ENCODE measurements at places on chromosomes 7 and 10.

GRCh38 chr10:95319239-95319638 is 28.4 kb upstream of the PDLIM1 start:
- DNase-seq: no peak

DNA sequence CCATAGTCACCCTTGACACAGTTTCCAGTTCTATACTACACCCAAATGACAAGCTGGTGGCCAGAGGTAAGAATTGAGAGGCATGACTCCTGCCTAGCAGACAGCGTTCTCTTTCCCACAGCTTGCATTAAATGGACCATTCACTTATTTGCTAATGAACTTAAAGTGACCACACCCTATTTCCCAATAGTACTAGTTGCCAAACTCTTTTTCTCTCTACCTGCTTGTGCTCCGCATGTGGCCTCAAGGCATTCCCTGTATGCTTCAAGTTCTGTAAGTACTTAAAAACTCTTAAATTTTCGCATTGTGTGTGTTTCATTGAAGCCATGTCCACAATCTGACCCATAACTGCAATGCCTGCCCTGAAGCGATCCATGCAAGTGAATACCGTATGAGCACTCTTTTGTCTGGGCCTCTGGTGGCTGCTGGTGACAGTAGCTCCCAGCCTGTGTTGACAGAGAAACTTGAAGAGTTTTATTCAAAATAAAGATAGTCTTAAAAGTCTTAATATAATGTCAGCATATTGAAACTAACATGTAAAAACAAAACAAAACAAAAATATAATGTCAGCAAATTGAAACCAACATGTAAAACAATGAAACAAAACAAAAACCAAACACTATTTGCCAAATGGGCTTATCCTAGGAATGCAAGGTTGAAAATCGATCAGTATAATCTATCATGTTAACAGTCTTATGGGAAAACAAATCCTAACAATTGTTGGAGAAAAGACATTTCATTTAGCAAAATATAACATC is 73.6 kb downstream of the CCSER2 start:
- DNase-seq: no peak

DNA sequence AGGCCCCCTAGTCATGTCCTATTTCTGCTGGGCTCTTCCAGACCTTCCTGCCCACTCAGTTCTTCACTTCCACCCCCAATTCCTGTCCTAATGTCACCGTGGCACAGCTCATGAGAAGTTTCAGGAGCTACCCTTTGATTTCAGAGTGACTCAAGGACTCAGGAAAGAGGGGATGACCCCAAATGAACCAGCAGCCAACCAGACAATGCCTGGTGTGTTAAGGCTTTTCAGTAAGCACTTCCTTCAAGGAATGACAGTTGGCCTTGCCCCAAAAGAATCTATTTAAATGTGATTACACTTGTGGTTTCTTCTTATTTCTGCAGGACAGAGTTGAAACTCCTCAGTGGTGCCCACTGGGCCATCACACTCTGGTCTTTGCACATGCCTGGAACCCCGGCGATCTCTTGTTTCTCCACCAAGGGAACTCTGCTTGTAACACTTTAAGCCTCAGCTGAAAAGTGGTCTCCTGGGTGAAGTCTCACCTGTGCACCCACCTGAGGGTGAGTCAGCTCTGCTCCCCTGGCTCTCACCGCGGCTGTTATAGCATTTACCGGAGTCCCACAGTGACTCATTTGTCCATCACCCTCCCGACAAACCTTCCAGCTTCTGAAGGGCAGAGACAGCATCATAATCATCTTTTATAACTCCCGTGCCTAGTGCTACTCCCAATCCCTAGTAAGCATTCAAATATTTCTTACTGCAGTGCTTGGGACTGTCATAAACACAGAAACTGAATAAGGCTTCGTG is 123.0 kb upstream of the SVIL start:
- DNase-seq: no peak

GRCh38 chr7:13910805-13911551 is 78.5 kb downstream of the ETV1 start:
- DNase-seq: no peak

GRCh38 chr7:138460176-138460648 is at the start of gene TRIM24:
TRIM24 (plus strand) TSS chr7:138460259; CDS start chr7:138460549, 290 bp downstream.
- peak; percentile 86 for DNase-seq

- DNase-seq: no peak
Measured at GRCh38 chr10:43074409-43074808, 2.5 kb upstream of the RET start.

DNA sequence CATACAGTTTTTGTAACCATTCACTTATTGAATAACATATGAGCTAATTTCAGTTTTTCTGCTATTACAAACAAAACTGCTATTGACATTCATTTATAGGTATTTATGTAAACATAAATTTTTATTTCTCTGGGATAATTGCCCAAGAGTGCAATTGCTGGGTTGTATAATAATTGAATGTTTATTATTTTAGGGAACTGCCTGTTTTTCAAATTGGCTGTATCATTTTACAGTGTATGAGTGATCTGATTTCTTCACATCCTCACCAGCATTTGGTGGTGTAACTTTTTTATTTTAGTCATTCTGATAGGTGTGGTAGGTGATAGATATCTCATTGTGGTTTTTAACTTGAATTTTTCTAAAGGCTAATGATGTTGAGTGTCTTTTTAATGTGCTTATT is 26.4 kb downstream of the KIF11 start:
- no peak for DNase-seq

DNA sequence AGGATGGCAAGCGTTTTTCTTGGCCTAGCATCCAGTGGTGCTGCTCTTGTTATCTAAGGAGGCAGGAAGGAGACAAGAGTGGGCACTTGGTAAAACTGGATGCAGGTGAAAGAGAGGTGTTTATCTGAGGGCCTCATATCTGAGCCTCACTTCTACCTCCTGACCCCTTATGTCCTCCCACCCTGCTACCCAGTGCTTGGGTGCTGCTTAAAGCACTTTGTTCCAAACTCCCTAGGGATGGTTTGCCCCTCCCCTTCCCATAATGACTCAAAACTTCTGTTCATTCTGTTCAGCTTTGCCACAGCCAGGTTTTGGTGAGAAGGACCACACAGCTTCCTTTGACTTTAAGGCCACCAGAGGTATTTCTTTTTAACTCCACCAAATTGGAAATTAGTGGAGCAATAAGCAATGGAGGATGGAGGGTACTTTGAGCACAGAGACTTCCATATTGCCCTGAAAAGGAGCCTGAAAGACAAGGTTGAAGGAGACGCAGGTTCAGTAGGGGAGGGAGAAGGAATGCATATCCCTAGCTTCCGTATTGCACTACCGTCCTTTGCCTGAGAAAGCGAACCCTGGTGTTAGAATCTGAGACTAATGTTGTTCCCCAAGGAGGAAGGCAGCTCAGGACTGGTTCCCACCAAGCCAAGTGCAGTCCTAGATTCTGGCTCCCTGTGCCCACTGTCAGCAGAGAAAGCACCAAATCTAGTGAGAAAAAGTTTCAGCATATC is 30.1 kb downstream of the ENTPD1 start:
- DNase-seq: no peak

DNA sequence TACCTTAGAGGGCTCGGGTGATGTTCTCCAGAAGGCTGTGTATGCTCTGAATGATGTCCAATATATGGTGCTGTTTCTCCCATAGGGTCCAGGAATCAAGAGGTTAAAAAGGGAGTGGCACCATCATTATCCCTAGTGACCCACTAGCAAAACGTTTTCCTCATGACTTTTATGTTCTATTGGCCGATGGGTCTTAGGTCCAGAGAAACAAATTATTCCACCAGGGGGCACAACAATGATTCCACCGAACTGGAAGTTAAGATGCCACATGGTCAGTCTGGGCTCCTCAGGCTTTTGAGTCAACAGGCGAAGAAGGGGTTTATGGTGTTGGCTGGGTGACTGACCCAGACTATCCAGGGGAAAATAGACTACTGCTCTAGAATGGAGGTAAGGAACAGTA is 256.1 kb downstream of the COBL start:
- no peak for DNase-seq

DNA sequence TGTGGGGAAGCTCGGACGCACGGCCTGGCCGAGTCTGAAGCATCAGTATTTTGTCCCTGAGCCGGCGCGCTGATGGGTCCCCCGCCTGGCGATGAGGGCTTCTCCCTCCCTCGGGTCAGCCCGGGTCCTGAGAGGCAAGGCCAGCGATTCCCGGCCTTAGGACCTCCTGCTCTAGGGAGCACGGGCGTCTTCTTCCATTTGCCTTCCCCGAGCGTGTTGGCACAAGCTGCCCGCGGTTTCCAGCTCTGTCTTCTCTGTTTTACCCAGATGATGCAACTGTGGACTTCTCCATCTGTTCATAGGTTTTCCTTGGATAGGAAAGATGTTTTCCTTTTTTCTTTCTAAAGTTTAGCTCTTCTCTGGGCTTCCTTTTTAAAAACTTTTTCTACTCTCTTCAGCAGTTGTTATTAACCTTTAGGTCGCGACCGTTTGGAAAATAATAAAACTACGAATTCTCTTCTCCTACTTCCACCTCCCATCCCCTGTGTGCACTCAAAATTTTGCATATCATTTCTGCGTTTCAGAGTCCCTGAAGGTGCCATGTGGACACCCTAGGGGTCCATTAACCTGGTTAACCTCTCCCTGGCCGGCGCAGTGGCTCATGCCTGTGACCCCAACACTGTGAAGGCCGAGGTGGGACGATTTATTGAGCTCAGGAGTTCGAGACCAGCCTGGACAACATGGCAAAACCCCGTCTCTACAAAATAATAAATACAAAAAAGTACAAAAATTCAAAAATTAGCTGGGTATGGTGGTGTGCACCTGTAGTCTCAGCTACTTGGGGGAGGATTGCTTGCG is 1.4 kb upstream of the SLC25A28 start:
- no peak for DNase-seq

GRCh38 chr7:39741942-39742623 is 118.7 kb downstream of the RALA start:
- DNase-seq: peak; percentile 41

DNA sequence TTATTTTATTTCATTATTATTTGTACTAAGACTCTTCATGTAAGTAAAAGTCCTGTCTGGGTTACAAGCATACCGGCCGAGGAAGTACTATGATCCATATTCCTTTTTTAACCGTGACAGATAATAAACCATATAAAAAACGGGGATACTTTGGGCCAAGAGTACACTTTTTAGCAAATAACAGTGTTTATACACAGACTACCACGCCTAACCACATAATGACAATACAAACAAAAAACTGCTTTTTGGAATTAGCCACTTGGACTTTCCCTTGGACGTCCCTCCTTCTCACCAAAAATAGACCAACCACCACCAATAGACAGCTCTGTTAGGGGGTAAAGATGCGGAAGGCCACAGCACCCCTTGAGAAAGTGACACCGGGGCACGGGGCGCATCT is 800 bp downstream of the MINDY3 start:
- no peak for DNase-seq

- DNase-seq: no peak
Measured at GRCh38 chr7:152588350-152588749, 87.6 kb downstream of the XRCC2 start.

GRCh38 chr7:122544463-122544862 is 154.5 kb downstream of the RNF133 start:
- DNase-seq: no peak

DNA sequence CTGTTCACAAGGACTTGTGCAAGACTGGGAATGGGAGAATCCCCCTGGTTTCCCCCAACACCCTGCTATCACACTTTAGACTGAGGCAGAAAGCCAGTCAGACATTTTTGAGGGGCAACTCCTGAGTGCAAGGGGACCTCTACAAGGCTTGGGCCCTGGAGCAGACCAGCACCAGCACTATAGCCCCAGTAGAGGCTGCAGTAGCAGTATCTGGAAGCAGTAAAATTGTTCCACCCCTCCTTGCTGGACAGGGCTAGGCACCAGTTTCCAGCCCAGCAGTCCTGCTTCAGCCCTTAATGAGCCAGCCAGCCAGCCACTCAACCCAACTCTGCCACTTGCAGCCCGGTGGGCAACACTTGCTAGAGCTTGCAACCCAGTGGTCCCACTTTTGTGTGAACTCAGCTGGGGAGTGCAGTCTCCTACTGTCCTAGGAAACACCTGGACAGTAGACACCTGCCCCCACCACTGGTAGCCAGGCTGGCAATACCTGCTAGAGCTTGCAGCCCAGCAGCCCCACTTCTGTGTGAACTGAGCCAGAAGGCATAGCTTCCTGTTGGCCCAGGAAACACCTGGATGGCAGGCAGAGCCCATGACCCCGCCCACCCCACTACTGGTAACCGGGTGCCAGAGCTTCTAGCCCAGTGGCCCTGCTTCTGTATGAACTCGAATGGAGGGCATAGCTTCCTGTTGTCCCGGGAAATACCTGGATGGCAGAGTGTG is 65.0 kb downstream of the FBXL13 start:
- no peak for DNase-seq

DNA sequence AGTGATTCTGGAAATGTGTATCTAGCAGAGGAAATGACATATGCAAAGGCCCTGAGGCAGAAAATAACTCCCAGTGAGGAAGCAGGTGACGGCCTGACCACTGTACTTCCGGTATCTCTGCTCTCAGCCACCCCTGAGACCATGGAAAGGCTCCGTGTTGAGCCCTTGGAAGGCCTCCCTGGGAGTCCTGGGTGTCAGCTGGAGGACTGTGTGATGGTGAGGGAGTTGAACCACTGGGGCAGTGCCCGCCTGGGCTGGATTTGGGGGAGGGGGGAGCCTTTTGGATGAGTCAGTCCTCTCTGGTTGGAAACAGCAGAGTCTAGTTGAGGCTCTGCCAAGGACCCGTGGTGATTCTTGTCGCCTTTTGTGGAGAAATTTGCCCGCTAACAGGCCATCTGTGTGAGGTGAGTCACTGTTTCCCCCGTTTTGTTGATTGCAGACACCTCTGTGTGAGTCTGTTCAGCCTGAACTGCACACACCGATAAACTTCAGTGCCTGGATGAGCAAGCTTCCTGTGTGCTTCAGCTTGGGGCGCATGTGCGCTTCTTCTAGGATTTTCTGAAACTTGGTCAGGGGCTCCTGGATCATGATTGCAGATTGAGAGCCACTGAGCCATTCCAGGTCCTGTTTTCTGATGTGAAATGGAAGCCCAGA is 98.6 kb downstream of the GRK5 start:
- DNase-seq: peak; percentile 73

GRCh38 chr7:44059219-44060090 is 5.9 kb downstream of the PGAM2 start:
- no peak for DNase-seq

GRCh38 chr7:41878309-41879295 is 175.7 kb upstream of the INHBA start:
- no peak for DNase-seq

DNA sequence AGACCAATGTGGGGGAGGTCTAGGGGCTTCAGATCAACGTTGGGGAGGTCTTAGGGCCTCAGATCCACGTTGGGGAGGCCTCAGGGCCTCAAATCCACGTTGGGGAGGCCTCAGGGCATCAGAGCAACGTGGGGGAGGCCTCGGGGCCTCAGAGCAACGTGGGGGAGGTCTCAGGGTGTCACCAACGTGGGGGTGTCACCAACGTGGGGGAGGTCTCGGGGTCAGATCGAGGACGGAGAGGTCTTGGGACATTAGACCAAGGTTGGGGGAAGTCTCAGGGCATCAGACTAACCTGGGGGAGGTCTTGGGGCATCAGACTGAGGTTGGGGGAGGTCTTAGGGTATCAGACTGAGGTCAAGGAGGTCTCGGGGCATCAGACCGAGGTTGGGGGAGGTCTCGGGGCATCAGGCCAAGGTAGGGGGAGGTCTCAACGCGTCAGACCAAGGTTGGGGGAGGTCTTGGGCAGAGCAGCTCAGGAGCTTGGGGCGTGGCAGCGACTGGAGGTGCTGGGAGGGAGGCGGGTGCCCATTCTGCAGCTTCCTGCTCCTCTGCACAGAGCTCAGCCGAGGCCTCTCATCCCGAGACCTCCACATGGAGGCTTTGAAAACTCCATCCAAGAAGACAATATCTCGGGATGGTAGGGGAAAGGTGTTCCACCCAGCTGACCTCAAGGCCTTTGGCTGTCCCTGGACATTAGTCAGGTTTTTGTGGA is 159.8 kb downstream of the WDR37 start:
- DNase-seq: no peak

GRCh38 chr7:71793251-71793650 is 618.9 kb downstream of the CALN1 start:
- DNase-seq: no peak

Measured in activated CD4-positive, alpha-beta T cell treated with anti-CD3 and anti-CD28 coated beads for 24 hours (primary cell).